CD8-positive, alpha-beta memory T cell (primary cell): ENCODE measurements at places on chromosomes 12 and 14. TPM values are rescaled to one million over a fixed set of nuclear protein-coding genes. Genes with fewer than 3 reads are reported as not detected.

Gene GPR65
- 15.2 TPM for total RNA-seq

DNA sequence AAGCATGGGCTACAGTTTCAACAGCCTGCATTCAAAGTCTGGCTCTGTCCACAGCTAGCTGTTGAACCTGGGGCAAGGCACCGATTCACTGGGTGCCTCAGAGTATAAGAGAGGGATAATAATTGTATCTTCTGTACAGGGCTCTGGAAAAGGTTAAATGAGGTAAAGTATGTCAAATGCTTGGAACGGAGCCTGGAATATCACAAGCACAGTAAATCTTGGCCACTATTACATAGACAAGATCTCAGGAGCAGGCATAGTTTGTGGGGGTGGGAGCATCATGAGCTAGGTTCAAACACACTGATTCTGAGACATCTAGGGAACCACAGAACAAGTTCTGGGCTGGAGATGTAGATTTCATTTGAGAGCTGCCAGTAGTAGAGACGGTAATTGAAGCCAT is 203.7 kb upstream of the NUDT4 start:
- no peak for DNase-seq

DNA sequence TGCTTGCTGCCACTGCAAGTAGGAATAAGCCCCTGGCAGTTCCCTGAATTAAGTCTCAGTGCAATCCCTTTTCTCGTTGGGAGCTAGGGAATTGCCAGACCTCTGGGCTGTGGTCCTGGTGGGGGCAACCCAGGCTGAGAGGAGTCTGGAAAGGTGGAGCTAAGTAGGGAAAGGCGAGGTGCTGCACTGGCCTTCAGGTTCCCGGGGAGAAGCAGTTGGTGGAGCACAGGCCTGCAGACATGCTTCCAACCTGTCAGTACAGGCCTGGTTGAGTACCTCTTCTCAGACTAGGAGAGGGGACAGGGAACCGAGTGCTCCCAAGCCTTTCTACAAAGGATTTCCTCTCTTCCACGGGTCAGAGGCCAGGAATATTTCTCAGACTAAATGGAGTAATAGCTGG is 1.5 kb downstream of the NRIP2 start:
- no peak for DNase-seq

Gene KLRB1
- total RNA-seq, result 7.6 TPM

GRCh38 chr14:45426685-45427282 is 173.8 kb upstream of the MIS18BP1 start:
- DNase-seq, result no peak

GRCh38 chr14:92241966-92242595 is 80.9 kb upstream of the SLC24A4 start:
- no peak for DNase-seq

DNA sequence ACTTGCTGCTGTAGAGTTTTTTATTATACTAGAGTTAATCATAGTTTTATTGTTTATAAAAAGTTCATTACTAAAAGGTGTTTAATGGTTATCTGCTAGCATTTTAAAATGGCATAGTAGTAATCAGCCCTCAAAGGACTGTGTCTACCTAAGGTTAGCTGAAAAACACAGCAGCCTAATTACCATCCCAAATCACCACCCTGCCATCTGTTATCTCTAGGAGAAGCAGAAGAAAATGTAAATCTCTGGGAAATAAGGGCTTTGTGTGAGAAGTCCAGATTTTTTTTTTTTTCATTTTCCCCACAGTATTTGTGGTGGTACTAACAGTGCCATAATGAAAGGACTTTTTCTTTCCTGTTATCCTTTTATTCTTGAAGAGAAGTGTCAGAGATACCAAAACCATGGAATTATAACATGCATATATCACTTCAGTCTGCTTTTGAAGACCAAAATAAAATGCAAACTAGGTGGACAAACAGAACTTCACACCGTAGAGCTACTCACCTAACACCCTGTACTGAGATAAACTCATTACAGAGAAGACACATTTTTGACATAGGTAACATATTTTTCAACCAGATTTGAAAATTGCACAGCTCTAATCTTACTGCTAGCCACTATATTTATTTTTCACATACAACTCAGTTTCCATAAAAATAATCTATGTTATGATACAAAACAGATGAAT is 876.2 kb downstream of the C12orf50 start:
- DNase-seq, result no peak

Gene TBC1D30
- total RNA-seq, result 1.7 TPM

Gene MANSC1
- 0.31 TPM for total RNA-seq

GRCh38 chr12:84696908-84697540 is 215.6 kb downstream of the SLC6A15 start:
- DNase-seq, result no peak

GRCh38 chr14:89845346-89845745 is 109.2 kb downstream of the EFCAB11 start:
- DNase-seq, result no peak
